Activated T-helper 17 cell treated with anti-CD3 and anti-CD28 coated beads, Interleukin-2, amount 50 U/mL, for 72 hours (primary cell): ENCODE measurements at places on chromosomes 12 and 14.

GRCh38 chr12:91620992-91621391, 438.4 kb upstream of the DCN start:
- no peak for ATAC-seq

- no peak for ATAC-seq
Observed at GRCh38 chr12:71756054-71756690, 1.5 kb downstream of the RAB21 start.

DNA sequence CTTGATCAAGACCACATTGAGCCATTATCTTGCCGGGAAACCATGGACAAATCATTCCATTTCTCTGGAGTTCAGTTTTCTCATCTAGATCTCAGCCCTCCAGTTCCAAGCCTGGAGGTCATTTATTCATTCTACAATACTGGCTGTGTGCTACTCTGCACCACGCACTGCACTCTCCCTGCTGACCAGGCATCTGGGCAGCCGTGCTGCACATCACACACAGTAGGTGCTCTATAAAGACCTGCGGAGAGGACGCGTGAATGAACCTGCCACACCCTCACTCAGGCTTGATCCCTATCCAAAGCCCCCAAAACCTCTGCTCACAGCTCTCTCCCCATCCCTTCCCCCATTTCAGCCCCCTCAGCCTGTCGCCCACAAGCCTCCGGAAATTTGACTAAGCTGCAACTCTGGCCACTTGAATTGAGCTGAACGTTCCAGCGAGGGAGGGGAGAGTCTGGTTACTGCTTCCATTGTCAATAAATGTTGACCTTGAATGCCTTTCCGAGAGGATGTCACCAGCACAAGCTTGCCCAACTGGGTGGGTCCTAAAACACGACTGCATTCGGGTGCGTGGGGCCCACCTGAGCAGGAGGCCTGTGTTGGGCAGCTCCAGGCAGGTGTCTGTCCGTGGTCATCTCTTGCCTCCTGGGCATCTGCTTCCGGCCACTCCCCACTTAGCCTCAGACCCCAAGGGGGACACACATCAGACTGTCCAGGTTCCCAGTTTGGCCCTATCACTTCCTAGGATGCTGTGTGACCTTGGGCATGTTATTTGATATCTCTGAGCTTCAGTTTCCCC, 17.8 kb downstream of the FAIM2 start:
- ATAC-seq = no peak

- ATAC-seq = no peak
Observed at GRCh38 chr12:51521554-51522276, 69.3 kb upstream of the SCN8A start.

DNA sequence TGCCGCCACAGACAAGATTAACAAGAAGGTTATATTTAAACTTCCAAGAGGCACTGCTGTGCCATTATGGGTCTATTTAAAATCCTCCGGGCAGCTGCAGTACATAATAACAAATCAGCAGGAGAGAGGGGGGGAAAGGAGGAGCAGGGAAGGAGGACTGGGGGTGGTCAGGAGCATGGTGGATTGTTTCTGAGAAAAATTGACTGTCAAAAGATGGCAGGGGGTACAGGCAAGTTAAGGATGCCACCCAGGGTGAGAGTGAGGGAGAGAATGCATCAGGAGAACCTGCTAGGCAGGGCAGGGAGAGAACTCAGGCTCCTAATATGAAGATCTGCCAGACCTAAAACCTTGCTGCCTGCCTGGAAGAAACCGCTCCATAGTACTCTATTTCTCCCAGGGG, 181.8 kb downstream of the GRIN2B start:
- no peak for ATAC-seq

- no peak for ATAC-seq
Observed at GRCh38 chr14:61297581-61297980, 16.4 kb upstream of the TMEM30B start.

- ATAC-seq = no peak
Observed at GRCh38 chr14:64478634-64479250, 13.4 kb downstream of the AKAP5 start.

DNA sequence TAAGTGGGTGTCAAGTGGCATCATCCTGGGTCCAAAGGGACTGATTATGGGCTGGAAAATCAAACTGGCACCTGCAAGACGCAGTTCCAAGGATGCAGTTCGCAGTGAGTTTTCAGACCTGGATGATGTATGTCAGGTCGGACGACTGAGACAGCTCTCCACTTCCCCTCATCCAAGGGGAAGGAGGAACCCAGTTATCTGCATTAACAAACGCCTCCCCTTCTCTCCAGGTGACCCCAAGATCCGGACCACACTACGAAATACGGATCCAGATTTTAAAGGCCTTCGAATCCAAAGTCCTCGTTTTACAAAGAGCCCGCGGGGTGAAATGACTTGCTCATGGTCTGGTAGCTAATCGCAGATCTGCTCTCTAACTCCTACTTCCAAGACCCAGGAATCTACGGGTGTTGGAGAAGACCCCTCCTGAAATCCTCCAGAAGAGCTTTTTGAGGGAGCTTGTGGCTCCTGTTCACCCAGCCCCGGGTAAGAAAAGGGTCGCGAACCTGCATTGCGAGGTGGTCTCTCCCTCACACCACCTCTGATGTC, 460 bp upstream of the SYNE2 start:
- ATAC-seq = no peak

DNA sequence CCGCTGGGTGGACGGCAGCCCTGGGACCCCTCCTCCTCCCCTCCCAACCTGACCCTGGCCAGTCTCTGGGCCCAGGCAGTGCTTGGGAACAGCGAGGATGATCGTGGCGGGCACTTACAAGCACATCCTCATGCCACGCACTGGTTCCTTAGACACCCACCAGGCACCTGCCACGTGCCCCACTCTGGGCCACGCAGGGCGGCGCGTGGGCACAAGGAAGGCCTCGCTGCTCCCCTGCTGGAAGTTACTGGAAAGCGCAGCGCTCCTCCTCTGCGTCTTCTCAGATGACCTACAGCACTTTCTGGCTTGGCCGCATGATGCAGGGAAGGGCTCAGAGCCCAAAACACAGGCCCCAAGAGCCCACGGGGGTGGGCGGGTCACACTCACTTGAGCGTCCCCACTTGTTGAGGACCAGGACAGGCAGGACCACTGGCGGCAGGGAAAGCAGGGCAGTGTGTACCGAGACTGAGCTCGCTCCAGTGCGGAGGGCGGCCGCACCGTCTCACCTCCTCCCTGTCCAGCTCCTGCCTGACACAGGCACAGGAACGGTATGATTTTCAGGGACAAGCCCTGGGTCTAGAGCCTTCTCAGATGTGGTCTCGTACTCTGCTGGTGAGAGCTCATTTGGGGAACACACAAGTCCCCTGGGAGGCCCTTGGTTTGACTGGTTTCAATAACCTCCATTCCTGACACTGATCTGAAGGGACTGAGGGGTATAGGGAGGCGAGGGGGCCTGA, 128.3 kb upstream of the EVL start:
- ATAC-seq = no peak

DNA sequence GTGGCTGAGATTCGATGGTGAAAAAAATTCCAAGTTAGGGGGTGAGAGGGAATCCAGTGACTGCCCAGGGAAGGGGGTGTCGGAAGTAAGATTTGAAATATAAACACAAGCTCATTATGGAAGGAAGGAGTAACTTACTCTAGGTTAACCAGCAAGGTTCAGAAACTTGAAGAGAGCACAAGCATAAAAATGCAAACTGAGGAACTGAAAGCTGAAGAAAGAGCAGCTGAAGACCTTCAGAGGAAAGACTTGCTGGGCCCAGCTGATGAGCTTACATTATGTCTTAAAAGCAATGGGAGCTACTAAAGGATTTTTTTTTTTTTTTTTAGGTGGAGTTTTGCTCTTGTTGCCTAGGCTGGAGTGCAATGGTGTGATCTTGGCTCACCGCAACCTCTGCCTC, 189.7 kb upstream of the GRIN2B start:
- ATAC-seq = no peak

DNA sequence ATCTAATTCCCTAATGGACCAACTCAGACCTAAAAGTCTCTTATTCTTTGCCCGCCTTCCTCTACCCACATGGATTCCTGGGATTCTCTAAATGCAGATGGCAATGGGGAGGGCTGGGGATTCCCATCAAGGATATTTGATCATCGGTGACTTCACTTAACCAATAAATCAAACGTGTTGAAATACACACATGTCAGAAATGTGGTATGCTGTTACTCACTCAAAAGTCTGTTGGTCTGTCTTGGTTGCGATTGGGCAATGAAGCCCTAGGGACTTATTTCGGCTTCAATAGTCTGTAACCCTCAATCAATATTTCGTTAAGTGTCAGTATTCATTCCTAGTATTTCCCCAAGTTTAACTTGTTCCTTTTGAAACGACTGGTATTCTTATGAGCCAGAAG, 117.2 kb upstream of the DIO3 start:
- no peak for ATAC-seq

GRCh38 chr14:74414403-74415114, 11.5 kb downstream of the SYNDIG1L start:
- ATAC-seq = no peak

- no peak for ATAC-seq
Observed at GRCh38 chr12:111173836-111174235, 195.1 kb downstream of the PHETA1 start.

GRCh38 chr12:29148596-29148910, 525 bp upstream of the FAR2 start:
- ATAC-seq = peak; percentile 52

GRCh38 chr12:112466011-112466422, 47.3 kb downstream of the PTPN11 start:
- no peak for ATAC-seq

DNA sequence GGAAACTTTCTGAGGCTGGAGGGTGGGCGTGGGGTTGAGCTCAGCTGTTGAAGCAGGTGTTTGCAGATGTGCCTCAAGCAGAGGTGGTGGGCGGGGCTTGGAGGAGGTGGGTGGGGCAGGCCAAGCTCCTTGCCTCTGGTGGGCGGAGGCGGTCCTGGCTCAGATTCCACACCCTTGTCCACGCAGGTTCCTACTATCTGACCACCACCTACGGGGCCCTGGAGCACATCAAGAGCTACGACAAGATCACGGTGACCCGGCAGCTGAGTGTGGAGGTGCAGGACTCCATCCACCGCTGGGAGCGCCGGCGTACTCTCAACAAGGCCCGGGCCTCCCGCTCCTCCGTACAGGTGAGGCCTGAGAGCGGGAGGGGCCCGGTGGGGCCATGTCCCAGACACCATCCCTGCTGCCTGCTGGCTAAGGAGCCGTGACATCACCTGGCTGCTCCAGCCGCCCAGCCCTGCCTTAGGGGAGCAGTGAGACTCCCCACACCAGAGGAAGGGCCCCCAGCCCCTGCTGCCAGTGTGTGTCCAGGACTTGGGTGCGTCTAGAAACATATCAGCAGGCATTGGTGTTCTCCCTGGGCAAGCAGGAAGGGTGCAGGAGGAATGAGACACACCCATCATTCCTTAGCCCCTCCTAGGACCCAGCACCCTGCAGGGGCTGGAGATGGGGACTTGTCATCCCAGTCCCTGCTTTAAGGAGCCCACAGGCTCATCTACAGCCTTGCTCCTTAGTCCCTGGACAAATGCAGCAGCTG, 63.4 kb downstream of the LGMN start:
- ATAC-seq = no peak

- no peak for ATAC-seq
Observed at GRCh38 chr12:99605-100004, 33.0 kb downstream of the IQSEC3 start.

- no peak for ATAC-seq
Observed at GRCh38 chr14:79584679-79585078, 626.6 kb downstream of the DIO2 start.
